ENCODE measurements at places on chromosomes 5 and 9. TPM values are rescaled to one million over a fixed set of nuclear protein-coding genes. Genes with fewer than 3 reads are reported as not detected.

The LRRC14B gene
- polyA plus RNA-seq = not detected

The SPATA31C1 gene
- polyA plus RNA-seq = not detected

The FSTL4 gene
- 174 TPM for polyA plus RNA-seq

The TLX3 gene
- not detected for polyA plus RNA-seq

The ABO gene
- 0.10 TPM for polyA plus RNA-seq

The LHX3 gene
- polyA plus RNA-seq = not detected

The RMRP gene
- not detected for polyA plus RNA-seq

The ESM1 gene
- not detected for polyA plus RNA-seq

The CARD6 gene
- polyA plus RNA-seq = not detected

The LCN15 gene
- not detected for polyA plus RNA-seq

The NR4A3 gene
- 3.0 TPM for polyA plus RNA-seq

Data from Purkinje cell (primary cell).